HT1080 (cell line): ENCODE measurements at places on chromosomes 5 and 9.

GRCh38 chr9:99130069-99130468 lies 25.2 kb downstream of the TGFBR1 start:
- no peak for DNase-seq

DNA sequence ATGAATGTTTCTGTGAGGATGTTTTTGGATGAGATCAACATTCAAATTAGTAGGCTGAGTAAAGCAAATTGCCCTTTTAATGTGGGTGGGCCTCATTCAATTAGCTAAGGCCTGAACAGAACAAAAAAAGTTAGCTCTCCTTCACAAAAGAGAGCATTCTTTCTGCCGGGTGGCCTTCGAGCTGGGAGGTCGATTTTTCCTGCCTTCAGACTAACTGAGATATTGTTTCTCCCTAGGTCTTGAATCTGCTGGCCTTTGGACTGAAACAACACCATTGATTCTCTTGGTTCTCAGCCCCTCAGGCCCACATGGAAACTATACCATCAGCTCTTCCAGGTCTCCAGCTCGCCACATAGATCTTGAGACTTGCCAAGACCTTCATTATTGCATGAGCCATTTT lies 29.1 kb upstream of the FREM1 start:
- DNase-seq: no peak

DNA sequence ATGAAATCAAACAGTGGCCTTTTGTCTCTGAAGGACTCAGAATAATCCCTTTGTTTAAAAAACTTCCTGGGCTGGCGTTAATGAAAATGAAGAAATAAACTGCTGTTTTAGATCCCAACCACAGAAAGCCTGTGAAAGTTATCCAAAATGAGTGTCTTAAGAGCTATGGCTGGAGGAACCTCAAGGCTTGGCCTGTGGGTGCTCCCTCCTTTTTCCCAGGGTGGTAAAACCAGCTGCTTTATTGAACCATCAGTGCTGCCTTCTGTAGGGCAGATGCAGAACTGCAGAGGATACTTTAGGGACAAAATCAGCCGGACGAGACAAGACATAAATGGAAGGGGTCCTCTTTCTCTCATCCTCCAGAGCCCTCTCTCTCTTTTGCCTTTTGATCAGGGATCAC lies 100.9 kb downstream of the SMARCA2 start:
- DNase-seq: no peak

GRCh38 chr5:150780187-150780692 lies 1.7 kb downstream of the SMIM3 start:
- no peak for DNase-seq

- DNase-seq: no peak
Observed at GRCh38 chr5:59474324-59474723, 419.2 kb downstream of the PDE4D start.

DNA sequence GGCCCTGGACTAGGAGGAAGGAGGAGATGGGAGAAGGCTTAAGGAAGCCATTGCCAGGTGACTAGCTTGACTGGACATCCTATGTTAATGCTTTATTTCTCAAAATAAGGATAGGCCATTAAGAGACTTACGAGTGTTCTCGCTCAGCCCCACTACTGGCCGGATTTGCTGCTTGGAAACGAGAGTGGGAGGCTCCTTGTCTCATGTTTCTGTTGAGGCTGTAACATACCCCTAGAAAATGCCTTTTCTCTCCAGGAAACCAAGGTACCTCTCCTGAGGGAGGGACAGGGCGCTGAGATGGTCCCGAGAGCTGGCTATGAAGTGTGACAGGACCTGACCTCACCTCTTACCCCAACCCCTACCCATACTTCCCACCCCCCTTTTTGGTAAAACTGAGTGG lies 60.0 kb downstream of the RALGPS1 start:
- no peak for DNase-seq

DNA sequence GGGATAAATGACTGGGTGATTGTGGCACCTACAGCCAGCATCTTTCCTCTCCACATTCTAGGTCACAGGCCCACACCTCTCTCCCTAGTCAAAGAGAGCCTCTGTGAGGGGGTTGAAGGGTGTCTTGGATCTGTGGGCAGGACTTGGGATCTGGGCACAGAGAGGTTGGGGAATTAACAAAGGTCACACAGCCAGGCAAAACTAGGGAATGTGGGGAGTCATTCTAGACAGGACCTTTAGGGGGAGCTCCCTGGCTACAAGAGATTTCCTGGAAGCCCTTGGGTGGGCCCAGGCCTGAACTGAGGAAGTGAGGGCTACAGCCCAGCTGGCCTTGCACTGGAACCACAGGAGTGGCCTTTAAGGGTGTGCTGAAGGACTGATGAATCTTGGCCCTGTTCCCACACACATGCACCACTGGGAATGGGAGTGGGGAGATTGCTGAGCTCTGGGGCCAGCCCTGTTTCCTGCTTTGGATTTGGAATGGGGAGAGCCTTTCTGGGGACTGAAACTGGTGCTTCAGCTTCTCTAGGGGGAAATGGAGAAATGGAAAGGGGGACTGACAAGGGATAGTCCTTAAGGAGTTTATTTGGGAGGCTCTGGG lies 12.4 kb upstream of the CXXC5 start:
- DNase-seq: peak; percentile 92

DNA sequence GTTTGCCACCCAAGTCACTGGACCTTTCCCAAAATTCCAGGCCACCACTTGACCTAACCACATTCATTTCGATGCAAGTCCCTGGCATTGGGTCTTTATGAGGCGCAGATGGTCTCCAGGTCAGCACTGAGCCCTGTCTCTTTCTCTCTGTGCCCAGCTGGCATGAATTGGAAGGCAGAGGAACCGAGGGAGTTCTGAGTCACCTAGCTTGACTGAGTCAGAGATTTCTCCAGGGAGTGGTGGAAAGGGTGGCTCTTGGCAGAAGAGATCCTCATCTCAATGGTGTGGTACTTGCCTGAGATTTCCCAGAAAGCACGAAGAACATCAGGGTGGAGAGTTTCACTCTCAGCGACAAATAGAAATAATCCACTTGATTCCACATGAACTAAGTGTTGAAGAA lies 43.8 kb downstream of the WDR36 start:
- peak; percentile 85 for DNase-seq

DNA sequence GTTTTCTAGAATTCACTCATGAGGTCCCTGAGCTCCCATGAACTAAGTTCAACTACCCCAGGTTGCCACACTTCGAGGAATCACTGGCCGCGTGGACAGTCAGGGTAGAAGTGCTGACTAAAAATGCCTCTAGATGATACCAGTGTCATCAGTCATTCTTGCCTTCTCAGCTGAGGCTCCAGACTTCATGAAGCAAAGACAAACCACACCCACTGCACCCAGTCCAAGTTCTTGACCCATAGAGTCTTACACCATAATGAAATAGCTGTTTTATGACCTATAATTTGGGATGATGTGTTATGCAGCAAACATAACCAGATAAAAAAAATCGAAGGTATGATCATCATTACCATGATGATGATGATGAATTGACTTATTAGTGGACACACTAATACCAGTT lies 632.9 kb upstream of the TLE4 start:
- DNase-seq: no peak

DNA sequence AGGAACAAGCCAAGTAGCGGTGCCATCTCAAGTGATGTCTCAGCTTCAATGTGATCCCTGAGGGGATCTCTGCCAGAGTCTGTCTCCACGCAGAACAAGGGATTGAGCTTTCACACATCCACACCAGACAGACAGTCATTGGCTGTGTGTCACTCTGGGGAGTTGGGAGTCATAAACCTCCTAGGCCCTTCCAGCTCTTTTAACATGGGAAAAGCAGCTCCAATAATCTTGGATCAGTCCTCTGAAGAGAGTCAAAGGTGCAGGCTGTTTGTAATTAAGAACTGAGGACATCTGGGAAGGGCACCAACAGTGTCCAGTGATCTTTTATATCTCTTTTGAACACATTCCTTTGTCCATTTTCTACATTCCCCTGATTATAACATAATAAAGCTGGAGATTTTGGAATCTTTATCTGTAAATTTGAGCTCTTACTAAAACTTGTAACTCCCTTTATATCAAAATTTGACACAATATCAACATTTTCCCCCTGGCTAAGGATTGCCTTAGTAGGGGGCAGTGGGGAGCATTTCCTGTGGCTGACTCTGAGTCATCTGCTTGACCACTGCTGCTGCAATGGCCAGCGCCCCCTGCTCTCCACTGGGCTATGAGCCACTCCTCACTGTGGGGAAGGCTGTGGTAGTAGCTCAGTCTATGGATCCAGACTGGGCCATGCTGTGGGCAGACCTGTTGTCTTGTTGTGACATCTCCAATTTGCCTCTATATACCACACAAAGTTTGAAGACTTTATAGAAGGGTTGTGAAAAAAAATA lies 284.4 kb downstream of the OSTF1 start:
- DNase-seq: peak; percentile 4

GRCh38 chr9:81224166-81225081 lies 464.9 kb downstream of the TLE1 start:
- DNase-seq: no peak

GRCh38 chr5:9455826-9456434 lies 89.9 kb downstream of the SEMA5A start:
- DNase-seq: no peak

DNA sequence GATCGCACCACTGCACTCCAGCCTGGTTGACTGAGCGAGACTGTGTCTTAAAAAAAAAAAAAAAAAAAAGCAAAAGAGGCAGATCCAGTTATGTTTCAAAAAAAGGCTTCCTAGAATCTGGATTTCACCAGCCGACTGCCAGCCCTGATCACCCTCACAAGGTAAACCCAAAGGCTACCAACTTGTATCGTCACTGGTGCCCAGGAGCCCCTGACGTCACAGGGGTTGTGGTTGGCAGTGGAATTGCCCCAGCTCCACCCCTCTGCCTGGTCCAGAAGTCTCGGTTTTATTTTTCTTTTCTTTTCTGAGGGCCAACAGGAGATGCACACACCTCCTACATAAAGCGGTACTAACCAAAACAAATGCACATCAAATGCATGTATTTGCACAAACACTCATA lies 6.0 kb upstream of the LMX1B start:
- no peak for DNase-seq

- peak; percentile 94 for DNase-seq
Observed at GRCh38 chr5:13985731-13986418, 41.4 kb upstream of the DNAH5 start.

DNA sequence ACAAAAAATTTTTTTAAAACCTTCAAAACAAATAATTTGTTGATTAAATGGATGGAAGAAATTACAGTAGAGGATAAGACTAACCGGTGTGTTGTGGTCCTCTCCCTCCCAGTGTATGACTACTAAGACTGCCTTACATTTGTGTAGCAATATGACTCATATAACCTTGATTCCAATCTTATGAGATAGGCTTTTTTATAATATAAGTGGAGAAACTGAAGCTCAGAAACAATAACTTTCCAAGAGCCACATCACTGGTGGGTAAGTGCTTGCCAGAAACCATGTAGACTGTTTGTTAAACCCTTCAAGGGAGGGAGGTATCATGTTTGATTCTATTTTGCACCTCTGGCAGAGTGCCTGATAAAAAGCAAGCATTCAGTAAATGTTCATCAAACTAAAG lies 47.5 kb downstream of the NLN start:
- DNase-seq: peak; percentile 90

DNA sequence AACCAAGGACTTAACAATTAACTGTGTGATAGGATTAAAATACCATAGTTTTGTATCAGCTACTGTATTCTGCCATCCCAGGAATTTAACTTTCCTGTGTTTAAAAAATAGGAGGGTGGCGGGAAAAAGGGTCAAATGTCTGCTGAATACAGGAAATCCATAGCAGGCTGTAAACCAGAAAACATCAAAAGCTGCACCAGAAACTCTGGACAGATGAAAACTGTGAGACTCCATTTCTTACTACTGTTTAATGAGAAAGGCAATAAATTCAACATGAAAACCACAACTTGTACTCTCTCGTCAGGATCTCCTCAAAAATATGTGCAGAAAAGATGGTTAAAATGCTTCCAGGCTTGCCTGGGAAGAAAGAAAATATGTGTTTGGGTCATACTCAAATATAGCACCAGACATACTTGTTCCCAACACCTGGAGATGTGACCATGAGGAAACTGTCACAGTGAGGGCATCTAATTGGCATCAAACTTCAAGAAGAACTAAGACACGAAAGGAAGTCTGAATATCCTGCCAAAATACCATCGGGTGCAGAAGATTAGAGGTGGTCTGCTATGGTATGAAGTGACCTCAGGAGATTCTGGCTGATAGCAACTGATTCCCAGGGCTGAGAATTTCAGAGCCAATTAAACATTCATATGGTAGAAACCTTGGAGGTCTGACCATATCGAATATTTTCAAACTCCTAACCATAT lies 164.7 kb upstream of the TARS1 start:
- no peak for DNase-seq

- DNase-seq: no peak
Observed at GRCh38 chr9:14863402-14863801, 46.8 kb downstream of the FREM1 start.

DNA sequence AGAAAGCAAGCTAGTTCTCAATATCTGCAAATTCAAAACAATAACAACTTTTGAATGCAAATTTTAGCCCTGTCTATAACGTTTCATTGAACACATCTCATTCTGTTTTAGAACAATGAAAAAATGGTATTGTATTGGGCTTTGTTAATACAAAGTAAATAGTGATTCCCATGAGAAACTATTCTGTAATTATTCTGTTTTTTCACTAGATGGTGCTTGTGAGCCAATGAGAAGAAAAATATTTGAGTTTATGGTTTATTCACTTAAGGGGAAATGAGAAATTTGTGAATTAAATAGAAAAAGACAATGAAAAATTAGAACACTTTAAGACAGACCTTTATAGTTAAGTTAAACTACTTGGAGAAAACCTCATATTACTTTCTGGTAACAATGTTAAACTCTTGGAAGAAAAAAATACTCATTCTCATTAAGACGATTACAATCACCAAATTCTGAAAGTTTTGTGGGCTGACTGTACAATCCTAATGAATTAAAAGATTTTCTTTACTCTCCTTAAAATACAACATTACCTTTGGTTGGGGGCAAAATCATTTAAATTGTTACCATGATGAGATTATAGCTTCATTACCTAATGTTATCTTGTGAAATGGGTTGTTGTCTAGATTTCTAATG lies 127.0 kb downstream of the NNT start:
- no peak for DNase-seq

- DNase-seq: no peak
Observed at GRCh38 chr5:78003919-78004318, 227.8 kb upstream of the TBCA start.

DNA sequence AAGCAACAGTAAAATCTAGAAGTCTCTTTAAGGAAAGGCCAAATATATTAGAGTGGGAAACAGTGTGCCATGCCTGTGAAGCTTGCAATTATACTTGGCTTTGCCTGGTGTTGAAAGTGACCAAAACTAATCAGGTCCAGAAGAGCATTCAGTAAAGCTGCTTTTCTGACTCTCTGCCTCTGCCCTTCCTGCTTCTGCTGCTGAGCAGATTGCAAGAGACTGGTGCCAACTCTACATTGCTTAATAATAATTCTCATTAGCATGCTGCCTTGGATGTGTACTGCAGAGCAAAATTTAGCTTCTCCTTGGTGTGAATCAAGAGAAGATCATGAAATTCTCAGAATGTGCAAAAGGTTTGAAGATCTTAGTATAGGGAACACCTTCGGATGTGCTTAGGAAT lies 120.4 kb upstream of the RFX3 start:
- DNase-seq: no peak
